ENCODE measurements at places on chromosomes 5 and 9.
A peak's percentile ranks its signal among the peaks of the same experiment; 100 is the strongest.

DNA sequence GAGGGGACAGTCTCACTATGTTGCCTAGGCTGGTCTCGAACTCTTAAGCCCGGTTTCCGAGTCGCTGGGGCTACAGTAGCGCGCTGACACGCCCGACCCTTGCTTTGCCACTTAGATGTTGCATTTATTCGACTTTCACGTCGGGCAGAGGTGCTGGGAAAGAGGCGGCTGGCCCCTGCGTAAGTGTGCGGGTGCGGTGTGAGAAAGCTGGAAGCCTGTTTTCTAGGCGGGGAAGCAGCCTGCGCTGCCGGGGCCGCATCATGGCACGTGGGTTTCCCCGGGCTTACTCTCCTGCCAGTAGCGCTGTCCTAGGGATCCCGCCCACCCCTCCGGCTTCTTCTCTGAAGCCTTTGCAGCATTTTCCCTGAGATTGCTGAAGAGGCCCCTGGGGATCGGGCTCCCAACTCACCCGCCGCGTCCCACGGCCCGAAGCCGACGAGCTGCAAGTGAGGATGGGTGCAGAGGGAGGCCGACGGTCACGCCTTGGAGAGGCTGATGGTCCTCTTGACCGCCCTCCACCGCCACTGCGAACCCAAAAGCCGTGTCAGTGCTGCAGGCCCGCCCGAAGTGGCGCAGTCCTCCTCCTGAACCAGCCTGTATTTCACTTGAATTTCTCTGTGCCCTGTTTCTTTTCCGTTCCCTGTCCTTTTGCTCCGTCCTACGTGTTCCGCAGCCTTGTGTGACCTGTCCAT is 5.8 kb upstream of the TRIM41 start:
- DNase-seq: peak; percentile 61

DNA sequence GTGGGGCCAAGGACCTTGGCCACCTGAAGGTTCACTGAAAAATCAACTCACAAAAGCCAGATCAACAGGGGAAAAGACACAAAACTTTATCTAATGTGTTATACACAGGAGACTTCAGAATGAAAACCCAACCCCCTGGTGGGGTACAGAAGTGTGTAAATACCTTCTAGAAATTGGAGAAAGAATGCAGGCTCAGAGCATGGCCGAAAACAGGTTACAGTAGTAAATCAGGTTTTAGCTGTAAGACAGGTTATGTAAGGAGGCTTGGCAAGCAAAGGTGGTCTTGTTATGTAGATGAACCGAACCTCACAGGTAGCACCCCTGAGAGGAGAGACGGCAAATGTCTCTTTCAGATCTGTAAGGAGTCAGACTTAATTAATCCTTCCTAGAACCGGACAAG is 10.0 kb downstream of the CEMIP2 start:
- no peak for DNase-seq

DNA sequence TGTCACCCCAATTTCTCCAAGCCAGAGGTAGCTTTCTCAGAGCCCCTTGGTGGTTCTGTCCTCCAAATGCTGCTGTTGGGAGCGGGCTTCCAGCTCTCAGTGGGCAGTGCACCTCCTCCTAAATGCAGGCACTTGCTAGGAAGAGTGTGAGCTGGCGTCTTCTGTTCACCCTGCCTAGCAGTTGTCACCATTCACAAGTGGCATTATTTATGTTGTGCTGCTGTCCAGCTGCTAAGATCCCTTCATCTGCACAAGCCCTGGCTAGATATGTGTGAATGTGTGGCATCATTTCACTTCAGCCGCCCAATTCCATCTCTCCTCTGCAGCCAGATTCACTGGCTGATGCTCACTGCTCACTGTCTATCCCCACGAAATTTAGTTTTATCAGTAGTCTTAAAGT is 43.7 kb downstream of the SLC36A1 start:
- no peak for DNase-seq

DNA sequence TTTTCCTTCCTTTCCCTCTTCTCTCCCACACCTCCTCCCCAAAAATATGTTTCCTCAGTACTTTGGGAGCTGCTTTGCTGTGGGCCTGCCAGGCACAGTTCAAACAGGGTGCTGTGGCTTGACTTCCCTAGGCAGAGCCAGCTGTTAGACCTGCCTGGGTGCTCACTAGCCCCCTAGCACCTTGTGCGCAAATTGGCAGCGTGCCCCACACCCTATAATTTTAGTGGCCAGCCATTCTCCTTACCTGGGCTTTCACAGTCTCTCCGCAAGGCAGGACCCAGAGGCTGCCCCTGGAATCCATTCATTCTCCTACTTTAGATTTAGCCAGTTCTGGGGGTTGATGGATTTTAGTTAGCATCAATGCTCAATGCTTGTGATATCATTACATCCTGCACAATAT is 72.3 kb downstream of the ANGPTL2 start:
- no peak for DNase-seq

DNA sequence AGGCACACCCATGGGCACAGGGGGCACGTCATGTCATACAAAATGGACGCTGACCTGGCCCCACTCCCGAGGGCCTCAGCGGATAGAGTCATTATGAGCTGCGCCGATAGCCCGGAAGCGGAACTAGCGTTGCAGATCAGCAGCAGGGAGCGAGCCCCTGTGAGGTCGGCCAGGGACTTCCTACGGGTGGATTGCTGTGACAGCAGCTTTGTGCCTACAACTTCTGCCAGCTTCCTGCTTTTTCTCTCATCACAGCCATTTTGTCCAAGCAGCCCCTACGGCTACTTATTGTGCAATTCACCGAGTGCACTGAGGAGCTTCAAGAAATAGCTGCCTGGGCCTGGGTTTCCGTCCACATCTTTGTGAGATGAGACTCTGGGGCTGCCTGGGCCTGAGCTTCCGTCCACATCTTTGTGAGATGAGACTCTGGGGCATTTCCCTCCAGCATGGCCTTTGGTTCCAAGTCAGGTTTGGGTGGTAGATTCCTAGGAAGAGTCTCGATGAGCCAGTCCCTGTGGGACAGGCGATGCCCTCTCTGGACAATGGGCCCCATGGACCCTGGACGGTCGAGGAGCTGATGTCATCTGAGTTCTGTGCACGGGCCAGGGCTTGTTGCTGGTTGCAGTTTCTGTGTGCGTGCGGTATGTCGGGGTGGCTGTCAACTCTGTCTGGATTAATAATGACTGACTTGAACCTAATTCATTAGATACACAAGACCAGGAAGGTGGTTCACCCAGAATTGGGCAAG is 67.0 kb upstream of the GNE start:
- DNase-seq: no peak
